H1 (cell line): ENCODE measurements at places on chromosomes 6 and 20. TPM values are rescaled to one million over a fixed set of nuclear protein-coding genes. Genes with fewer than 3 reads are reported as not detected.

Gene SLC35F1
- polyA plus RNA-seq = 5.4 and 7.0 TPM in 2 replicates

Gene ADGRF5
- not detected in 2 replicates for polyA plus RNA-seq

Gene CDH26
- 0.78 and 1.5 TPM in 2 replicates for polyA plus RNA-seq

Gene BTNL2
- polyA plus RNA-seq = not detected in 2 replicates

Gene SCRT2
- polyA plus RNA-seq = 0.12 and 0.14 TPM in 2 replicates

Gene BPIFA2
- polyA plus RNA-seq = not detected in 2 replicates

Gene MCCD1
- not detected in 2 replicates for polyA plus RNA-seq

Gene SLC17A5
- 6.5 and 11.0 TPM in 2 replicates for polyA plus RNA-seq

Gene PLA2G7
- 1.3 and 2.2 TPM in 2 replicates for polyA plus RNA-seq

Gene ZDHHC14
- polyA plus RNA-seq = 2.9 and 4.3 TPM in 2 replicates

Gene SPATS1
- polyA plus RNA-seq = not detected in 2 replicates

Gene OR2J3
- 0.03 TPM in 1 of 2 replicates, not detected in the other for polyA plus RNA-seq
